ENCODE measurements at places on chromosomes 11 and 22.

- no peak for DNase-seq
Measured at GRCh38 chr11:36002196-36002595, 58.3 kb downstream of the LDLRAD3 start.

- peak; percentile 62 for DNase-seq
Measured at GRCh38 chr11:82775736-82776346, 42.2 kb upstream of the FAM181B start.

DNA sequence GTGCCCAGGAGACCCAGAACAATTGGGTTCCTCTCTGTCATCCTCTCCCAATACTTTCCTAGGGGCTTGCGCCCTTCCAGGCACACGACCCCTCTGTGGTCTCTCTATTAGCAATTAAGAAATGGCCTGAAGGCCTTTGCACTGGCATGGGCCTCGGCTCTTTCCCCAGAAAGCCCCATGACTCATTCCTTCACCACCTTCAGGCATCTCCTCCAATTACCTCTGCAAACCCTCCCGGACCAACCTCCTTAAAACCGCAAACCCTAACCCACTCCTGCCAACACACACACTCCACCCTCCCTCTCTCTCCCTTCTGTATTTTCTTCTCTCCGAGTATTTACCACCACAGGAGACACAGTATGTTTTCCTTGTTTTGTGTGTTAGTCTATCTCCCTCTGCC is 36.7 kb downstream of the LARGE1 start:
- DNase-seq, result no peak

DNA sequence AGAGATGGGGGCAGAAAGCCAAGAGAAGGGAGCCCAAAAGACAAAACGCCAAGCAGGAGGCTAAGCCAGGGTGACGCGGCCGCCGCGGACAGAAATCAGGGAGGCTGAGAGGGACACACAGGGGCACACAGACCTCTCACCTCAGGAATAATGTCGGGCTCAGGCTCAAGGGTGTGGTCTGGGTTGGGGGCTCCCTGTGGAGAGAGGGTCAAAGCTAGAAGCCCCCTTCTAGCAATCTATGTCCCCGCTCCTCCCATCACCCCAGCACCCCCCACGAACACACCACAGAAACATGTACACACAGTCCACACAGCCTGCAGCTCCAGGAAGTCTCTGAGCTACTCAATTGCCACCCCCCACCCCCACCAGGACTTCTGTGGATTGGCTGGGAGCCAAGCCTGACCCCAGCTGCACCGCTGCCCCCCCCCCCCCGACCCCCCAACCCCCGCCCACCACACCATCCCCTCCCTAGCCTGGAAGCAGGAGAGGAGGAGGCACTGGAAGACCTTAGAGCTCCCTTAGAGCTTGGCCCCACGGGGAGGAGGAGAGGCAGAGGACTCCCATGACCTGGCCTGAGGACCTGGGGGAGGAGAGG is 6.9 kb downstream of the BCL9L start:
- DNase-seq, result peak; percentile 68

DNA sequence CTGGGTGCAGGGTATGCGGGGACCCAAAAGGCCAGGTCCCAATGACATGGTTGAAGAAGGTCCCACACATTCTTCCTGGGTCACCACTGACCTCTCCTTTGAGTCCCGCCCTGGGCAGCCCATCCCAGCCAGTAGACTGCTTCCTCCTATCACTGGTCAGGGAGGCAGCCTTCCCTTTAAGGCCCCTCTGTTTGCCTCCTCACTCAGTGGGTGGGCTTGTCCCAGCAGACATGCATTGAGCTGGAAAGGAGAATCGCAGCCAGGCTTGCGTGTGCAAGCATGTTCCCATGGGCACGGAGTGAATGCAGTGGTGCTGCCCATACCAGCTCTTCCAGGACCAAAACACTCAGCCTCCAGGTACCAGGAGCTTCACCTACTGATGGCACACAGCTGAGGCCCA is 162.4 kb upstream of the SYT13 start:
- no peak for DNase-seq

DNA sequence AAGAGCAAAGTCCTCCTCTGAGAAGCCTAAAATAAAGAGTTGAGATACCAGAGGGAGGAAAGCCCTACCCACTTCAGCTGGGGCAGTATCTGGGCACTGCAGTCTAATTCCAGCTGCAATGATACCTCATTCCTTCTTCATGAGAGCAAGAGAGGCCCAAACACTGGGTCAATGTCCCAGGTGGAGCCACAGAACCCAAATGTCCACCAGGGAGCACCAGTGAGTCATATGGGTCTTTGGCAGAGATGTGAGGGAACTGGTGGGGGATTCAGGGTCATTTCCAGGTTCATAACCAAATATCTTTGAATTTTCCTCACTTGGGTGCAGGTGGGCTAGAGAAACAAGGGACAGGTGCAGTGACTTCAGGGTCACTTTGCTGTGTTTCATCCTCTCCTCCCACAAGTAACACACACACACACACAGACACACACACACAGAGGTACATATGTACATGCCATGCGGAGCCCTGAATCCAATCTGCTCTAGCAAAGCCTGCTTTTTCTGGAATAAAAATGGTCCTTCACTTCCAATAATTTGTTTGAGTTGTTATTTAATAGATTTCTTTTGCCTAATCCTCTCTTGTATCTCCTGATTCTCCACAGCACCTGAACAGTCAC is 585.4 kb downstream of the SOX6 start:
- peak; percentile 41 for DNase-seq

GRCh38 chr11:14253840-14254239 is 105.1 kb downstream of the RRAS2 start:
- DNase-seq, result no peak

GRCh38 chr11:34438529-34439507 is at the start of gene CAT:
TSS of gene CAT (plus strand) at chr11:34438934. CDS start at chr11:34439014, 80 bp downstream.
- peak; percentile 99 for DNase-seq

DNA sequence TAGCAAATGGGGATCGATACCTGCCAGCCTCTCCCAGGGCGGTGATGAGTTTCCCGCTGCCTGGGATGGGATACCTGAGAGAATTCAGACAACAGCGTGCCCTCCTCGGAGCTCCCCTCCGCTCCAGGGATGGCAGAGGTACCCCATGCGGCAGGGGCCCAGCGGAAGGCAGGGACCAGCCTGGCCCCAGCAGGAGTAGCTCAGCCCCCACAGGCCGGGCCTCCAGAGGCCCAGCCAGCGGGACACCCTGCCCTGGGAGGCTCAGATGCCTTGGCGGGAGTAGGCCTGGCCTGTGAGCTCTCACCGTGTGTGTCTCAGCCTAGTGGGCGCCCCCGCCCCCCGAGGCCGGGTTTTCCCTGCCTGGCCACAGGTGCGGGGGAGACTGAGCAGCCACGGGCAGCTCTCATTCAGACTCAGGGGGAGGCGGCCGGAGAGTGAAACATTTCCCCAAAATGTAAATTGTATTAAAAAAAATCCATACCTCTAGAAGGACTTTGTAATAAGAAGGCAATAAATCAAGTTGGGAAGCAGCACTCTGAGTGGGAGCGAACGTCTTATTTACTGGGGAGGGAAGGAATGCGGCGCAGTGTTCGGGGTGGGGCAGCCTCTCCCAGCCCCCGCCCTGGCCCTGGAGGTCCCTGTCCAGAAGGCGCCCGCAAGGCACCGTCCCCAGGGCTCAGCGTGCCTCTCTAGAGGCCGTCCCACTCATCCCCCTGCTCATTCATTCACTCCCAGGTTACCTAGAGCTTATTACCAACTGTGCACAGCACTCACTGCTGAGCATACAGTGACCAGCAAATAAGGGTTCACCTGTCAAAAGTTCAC is 888.0 kb downstream of the BRD1 start:
- DNase-seq, result no peak

GRCh38 chr22:30386608-30386959 is 627 bp downstream of the RNF215 start:
- peak; percentile 20 for DNase-seq

DNA sequence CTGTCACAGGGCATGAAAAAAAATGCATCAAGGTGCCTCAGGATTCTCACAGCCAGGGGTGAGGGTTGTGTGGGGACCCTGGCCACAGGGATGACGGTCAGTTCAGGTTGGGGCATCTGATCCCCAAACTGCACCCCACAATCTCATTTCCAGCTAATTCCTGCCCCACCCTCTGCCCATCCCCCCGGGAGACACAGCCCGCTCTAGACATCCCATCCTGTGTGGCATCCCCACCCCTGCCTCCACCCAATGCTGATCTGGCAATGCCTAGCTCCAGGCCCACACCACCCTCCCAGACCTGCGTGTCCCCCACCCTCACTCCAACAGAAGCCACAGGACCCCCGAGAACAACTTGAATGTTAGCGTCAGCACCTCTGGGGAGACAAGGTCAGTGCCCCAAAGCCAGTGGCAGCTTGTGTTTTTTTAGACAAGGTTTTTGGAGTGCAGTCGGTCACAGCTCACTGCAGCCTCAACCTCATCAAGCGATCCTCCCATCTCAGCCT is 25.3 kb downstream of the TSPAN4 start:
- DNase-seq, result no peak

GRCh38 chr11:17591293-17591692 is 44.2 kb downstream of the OTOG start:
- no peak for DNase-seq

DNA sequence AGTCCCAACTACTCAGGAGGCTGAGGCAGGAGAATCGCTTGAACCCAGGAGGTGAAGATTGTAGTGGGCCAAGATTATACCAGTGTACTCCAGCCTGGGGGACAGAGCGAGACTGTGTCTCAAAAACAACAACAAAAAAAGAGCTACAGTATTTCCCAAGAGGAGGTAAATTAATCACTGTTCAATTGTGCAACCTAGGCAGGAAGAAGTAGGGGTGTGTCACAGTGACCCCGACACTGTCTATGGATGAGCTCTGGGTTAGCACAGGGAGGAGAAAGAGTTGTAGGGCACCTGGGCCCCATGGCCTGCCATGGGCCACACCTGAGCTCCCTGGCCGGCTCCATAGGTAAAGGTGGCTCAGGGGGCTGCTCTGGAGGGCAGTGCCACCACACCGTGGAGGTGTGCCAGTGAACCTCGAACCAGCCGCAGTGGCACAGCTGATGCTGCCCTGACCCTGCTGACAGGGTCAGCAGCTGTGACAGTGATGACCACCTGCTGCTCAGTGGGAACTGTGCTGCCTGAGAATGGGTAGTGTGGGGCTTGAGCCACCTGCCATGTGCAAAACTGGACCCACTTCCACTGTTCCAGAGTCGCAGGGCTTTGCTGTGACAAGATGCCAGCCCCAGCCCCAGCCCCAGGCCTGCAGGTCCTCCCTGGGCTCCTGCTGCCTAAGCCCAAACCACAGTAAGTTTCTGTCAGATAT is 84.0 kb upstream of the PITPNB start:
- peak; percentile 52 for DNase-seq

- peak; percentile 27 for DNase-seq
Measured at GRCh38 chr11:113994077-113994954, 19.4 kb downstream of the HTR3A start.

- DNase-seq, result peak; percentile 25
Measured at GRCh38 chr11:8055091-8055835, 25.7 kb upstream of the TUB start.

DNA sequence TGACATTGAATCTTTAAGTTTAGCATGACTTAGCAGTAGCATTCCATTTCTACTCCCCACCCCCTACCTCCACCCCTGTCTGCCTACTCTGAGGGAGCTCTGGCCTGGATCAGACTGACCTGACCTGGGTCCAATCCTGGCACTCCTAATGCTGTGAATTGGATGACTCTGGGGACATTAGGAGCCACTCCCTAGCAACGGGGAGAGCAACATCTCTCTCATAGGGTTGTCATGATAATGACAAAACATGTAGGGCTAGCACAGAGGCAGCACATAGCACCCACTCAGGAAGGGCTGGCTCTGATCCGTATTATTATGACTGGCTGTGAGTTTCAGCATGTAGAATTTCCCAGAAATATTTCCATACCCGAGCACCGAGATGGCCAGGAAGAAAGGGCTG is 40.5 kb downstream of the CABIN1 start:
- peak; percentile 93 for DNase-seq

- no peak for DNase-seq
Measured at GRCh38 chr11:106137061-106137460, 59.6 kb downstream of the AASDHPPT start.

- DNase-seq, result no peak
Measured at GRCh38 chr11:35803115-35803514, 140.5 kb downstream of the TRIM44 start.

DNA sequence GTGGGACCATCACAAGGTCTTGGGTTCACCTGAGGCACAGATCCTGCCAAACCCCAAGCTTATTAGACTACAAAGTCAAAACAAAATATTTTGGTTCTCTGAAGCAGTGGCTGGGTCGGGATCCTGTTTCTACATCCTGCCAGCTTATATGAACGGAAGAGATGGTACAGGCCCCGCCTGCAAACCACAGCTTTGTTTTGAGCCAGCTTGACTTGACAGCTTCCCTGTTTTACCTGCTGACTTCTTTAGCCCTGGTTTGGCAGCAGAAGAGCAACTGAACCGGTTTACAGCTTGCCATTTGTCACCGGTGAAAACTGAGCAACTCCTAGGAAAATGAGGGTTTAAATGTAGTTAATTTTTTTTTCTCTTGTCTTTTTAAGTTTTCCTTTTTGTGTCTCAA is 11.4 kb downstream of the PACS1 start:
- peak; percentile 29 for DNase-seq

- DNase-seq, result peak; percentile 66
Measured at GRCh38 chr11:108931168-108931567, 266.3 kb downstream of the DDX10 start.

- no peak for DNase-seq
Measured at GRCh38 chr11:82909015-82909640, 7.6 kb downstream of the DDIAS start.

- DNase-seq, result peak; percentile 45
Measured at GRCh38 chr22:19766511-19767426, 6.2 kb downstream of the TBX1 start.

DNA sequence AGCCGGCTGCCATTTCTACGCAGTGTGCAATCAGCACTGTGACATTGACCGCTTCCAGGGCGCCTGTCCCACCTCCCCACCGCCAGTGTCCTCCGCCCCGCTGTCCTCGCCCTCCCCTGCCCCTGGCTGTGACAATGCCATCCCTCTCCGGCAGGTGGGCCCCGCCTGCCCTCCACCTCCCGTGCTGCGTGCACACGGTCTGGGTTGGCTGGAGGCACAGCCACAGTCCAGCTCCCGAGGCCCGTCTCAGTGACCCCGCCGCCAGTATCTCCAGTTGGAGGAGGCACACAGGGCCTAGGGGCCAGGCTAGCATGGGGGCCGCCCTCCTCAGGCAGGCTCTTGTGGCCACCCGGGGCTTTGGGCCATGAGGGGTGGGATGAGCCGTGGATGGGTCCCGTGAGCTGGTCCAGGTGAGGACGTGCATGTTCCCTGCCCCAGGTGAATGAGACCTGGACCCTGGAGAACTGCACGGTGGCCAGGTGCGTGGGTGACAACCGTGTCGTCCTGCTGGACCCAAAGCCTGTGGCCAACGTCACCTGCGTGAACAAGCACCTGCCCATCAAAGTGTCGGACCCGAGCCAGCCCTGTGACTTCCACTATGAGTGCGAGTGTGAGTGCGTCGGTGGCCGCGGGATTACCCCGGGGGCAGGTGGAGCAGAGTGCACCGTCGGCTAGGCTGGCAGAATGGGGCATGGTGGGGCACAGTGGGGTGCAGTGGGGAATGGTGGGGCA is 29.7 kb downstream of the MUC5B start:
- DNase-seq, result no peak

- no peak for DNase-seq
Measured at GRCh38 chr22:29257751-29258181, 10.0 kb downstream of the RHBDD3 start.

Measured in GM23248 (cell line).